SK-N-SH treated with all-trans-retinoic acid at 6 μM for 48 hours (cell line): ENCODE measurements at places on chromosomes 7 and 10.

GRCh38 chr7:55210716-55211115 lies 154.4 kb upstream of the LANCL2 start:
- ATAC-seq: no peak

- ATAC-seq: no peak; the same call in 2 of the 3 replicates
Measured at GRCh38 chr10:60769406-60769805, 8.9 kb upstream of the CDK1 start.

DNA sequence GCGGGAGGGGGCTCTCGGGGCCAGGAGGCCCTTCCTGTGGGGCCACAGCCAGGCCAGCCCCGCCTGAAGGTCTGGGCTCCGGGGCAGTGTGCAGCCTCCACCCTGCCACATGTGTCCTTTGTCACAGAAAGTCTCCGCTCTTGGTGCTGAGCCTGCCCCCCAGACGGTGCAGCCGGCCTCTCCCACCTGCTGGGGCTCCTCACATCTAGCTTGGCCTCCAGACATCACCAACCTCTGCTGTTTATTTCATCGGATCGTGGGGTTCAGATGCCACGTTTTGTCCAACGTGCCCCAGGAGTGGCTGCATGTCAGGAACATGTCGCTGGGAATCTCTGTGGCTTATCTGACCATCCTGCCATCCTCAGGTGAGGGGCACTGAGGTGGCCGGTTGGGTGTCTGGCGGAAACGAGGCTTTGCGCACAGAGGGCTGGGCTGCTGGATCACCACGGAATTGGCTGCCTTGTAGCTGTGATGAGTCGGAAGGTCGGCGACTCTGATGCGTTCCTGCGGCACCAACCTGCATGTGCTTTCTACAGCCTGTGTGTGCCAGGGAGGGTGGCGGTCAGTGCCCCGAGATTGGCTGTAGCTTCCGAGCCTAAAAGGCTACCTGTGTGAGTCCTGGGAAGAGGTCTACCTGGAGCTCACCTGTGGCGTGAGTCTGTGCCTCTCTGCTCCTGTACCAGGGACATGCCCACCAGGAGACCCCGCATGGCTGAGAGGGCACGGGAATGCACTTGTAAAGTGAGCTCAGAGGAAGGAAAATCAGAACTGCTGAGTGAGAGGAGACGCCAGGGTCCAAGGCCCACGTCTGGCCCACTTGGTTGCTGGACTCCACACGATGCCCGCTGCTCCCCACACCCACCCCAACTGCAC lies 316.4 kb downstream of the DNAJB6 start:
- no peak; the same call in 2 of the 3 replicates for ATAC-seq

GRCh38 chr7:34011017-34011695 lies 105.8 kb downstream of the BMPER start:
- peak; percentile 42 for ATAC-seq

- ATAC-seq: no peak
Measured at GRCh38 chr7:112854169-112854568, 64.0 kb upstream of the TMEM168 start.
